Hippocampal formation (tissue), 2 donors: ENCODE measurements at places on chromosomes 1 and 21.

- no peak for DNase-seq
Measured at GRCh38 chr1:45430490-45430889, 60.5 kb downstream of the TESK2 start.

DNA sequence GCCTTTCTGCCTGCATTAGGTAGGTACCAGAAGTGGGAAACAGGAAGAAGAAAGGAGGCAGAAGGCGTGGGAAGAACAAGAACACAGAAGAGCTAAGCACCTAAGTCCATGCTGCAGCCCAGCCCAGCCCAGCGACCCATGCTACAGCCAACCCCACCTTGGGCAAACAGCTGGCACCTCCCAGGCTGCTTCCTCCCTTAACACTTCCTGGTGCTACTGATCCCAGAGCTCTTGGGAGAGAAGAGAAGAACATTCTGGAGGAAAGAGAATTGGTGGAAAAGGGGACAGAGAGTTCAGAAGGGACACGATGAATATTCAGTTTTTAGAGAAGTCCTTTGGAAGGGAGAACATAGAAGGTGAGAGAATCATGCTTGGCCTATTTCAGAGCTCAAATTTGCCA lies 28.5 kb downstream of the PLEKHA6 start:
- no peak for DNase-seq

- DNase-seq: no peak
Measured at GRCh38 chr1:64845831-64846425, 101.1 kb downstream of the RAVER2 start.

GRCh38 chr1:66490816-66491215 lies 43.1 kb upstream of the SGIP1 start:
- DNase-seq: no peak

DNA sequence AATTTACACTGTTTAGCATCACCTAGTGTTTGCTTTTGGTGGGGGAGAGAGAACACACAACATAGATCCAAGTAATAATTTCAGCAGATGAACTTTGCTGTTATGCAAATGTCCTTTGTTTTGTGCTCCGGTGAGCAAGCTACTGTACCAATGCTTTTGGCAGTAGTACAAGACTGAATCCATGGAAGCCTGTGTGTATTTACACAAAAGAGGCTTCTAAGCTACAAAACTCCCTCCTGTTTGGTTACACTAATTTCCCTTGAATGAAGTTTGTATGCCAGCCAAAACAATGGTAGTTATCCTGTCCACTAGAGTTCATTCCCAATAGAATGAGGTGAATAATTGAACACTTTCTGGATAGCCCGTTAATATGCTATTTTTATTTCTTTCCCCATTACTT lies 320.5 kb downstream of the KCTD3 start:
- no peak for DNase-seq

GRCh38 chr1:179743679-179744400 lies 749 bp downstream of the FAM163A start:
- DNase-seq: no peak

GRCh38 chr1:235423214-235423652 lies 56.0 kb downstream of the TBCE start:
- DNase-seq: no peak

DNA sequence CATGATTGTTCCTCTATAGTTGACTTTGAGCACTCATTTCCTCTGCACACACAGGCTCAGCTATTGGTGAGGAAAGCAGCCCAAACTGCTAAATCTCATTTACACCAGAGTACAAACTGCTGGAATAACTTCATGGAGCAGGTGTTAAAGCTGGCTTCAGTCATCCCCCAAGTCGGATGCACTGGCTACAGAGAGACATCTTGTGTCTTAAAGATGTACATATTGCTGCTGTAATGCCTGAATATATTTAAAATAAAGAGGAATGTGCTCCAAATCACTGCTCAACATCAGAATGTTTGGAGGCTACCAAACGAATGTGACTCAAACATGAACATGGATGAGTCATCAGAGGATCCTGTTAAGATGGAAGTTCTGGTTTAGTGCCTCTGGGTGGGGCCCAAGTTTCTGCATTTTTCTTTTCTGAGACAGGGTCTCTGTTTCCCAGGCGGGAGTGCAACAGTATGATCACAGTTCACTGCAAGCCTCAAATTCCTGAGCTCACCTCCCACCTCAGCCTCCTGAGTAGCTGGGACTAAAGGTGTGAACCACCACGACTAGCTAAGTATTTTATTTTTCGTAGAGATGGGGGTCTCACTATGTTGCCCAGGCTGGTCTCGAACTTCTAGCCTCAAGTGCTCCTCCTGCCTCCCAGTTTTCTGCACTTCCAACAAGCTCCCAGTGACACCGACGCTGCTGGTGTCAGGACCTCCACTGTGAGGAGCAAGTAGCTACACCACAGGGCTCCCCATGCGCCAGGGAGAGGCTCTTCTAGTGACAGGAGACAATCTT lies 79.0 kb upstream of the KRTAP19-8 start:
- peak; percentile 67 for DNase-seq

DNA sequence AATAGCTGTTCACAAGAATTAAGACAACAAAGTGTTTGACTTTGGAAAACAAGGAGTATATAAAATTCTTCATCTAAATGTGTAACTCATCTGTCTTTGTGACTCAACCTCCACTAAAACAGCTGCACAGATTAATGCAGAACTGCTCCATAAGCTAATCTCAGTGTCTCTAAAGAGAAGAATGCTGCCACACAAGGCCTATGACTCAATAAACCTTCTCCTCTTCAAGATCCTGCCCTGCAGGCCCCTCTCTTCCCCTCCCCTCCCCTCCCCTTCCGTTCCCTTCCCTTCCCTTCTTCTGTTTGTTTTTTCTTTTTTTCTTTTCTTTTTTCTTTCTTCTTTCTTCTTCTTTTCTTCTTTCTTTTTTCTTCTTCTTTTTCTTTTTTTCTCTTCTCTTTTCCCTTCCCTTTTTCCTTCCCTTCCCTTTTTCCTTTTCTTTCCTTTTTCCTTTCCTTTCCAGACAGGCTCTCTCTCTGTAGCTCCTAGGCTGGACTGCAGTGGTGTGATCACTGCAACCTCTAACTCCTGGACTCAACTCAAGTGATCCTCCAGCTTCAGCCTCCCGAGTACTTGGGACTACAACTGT lies 1052.8 kb downstream of the BRINP3 start:
- DNase-seq: no peak

- DNase-seq: no peak
Measured at GRCh38 chr1:101346419-101346818, 109.6 kb downstream of the S1PR1 start.

DNA sequence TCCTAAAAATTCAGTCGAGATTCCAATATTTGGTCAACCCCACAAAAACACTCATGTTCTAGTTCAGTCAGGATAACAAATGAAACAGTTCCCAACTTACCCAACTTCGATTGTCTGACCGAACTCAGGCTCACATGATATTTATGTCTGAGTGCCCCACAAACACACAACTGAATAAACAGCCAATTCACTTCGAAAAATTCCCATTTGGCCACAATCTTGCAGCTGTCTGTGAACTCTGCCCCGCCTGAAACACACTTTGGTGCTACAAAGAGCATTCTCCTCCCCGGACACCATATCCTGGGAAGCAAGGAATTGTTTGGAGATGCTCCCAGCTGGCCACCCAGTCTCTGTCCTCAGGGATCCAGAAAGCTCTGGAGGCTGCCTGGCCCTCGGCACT lies 52.9 kb upstream of the SIM2 start:
- DNase-seq: no peak

GRCh38 chr1:199297887-199298286 lies 659.0 kb downstream of the PTPRC start:
- no peak for DNase-seq

GRCh38 chr1:167825419-167826079 lies 88.4 kb downstream of the ADCY10 start:
- no peak for DNase-seq

- DNase-seq: peak; percentile 82
Measured at GRCh38 chr1:234610061-234610665, at the start of gene IRF2BP2. TSS of gene IRF2BP2 (minus strand) at chr1:234610178. CDS start at chr1:234609494, 684 bp downstream.

DNA sequence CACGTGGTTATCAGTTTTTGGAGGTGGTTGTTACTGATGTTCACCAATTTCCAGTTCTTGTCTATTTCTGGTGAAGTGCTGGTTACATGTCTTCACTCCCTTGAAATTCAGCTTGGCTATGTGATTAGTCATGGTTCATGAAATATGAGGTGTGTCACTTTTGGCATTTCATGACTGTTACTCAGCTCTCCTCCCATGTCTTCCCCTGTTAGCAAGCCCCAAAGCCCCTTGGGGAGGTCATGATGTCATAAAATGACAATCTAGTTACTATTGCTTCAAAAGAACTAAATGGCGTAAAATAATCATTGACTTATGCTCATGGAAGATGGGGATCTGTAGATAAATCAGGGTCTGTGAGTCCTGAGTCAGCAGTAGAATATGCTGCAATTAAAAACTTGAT lies 425.1 kb downstream of the SETD4 start:
- DNase-seq: no peak

DNA sequence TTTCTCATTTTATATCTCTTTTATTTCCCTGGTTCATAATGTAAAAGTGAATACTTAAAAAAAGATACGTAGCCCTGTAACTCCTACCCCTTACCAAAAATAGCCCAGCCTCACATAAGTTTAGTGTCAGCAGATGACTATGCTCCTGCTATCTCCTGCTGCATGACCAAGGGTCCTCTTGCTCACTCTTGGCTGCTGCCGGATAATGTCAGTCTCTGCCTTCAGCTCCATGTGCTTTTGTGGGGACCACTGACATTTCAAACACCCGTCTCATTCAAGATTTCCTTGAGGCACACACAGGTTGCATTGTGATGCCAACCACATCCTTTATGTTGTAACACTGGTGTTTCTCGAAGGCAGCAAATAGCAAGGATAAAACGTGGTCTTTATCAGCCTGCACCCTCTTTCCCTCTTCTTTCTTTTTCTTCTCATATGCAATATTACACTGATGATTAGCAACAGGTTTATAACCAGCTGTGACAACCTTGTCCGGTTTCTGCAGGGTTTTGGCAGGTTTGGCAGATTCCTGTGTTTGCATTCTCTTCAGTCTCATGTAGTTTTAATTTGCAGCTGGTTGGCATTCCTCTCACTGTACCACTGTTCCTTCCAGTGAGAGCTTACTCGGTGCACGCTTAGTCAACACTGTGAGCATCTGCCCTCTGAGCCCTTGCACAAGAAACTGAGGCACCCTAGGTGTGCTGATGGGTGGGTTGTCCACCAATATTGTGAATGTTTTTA lies 62.2 kb downstream of the ZNF684 start:
- no peak for DNase-seq

GRCh38 chr1:76274302-76274701 lies 199.8 kb downstream of the ST6GALNAC3 start:
- no peak for DNase-seq

GRCh38 chr1:116311756-116312680 lies 61.0 kb upstream of the ATP1A1 start:
- DNase-seq: peak; percentile 16
